Posterior vena cava (tissue), 2 donors: ENCODE measurements at places on chromosomes 16 and 17. TPM values are rescaled to one million over a fixed set of nuclear protein-coding genes. Genes with fewer than 3 reads are reported as not detected.
A peak's percentile ranks its signal among the peaks of the same experiment; 100 is the strongest.

KRT12 gene
- not detected for total RNA-seq

OR4D1 gene
- not detected for total RNA-seq

C1QTNF1 gene
- total RNA-seq: 261 TPM

PSMC5 gene
- 94.8 TPM for total RNA-seq

ZNF688 gene
- total RNA-seq: 8.8 TPM

VPS4A gene
- 24.1 TPM for total RNA-seq

TBC1D3H gene
- not detected for total RNA-seq

CTRB1 gene
- total RNA-seq: 4.0 TPM

ENPP7 gene
- not detected for total RNA-seq

FSCN2 gene
- 2.0 TPM for total RNA-seq

ARL17A gene
- 8.6 TPM for total RNA-seq

TP53TG3D gene
- total RNA-seq: not detected

GRCh38 chr16:54487933-54488332, 201.3 kb upstream of the IRX3 start:
- DNase-seq: no peak

GRCh38 chr17:58541249-58541648, 26.8 kb upstream of the MTMR4 start:
- no peak for DNase-seq

- DNase-seq: no peak
Observed at GRCh38 chr17:7396147-7396546, 1.8 kb upstream of the PLSCR3 start.

GRCh38 chr17:42273474-42274252, 2.5 kb downstream of the STAT5B start:
- DNase-seq: no peak

GRCh38 chr16:52912565-52913173, 140.0 kb downstream of the CHD9NB start:
- DNase-seq: no peak

DNA sequence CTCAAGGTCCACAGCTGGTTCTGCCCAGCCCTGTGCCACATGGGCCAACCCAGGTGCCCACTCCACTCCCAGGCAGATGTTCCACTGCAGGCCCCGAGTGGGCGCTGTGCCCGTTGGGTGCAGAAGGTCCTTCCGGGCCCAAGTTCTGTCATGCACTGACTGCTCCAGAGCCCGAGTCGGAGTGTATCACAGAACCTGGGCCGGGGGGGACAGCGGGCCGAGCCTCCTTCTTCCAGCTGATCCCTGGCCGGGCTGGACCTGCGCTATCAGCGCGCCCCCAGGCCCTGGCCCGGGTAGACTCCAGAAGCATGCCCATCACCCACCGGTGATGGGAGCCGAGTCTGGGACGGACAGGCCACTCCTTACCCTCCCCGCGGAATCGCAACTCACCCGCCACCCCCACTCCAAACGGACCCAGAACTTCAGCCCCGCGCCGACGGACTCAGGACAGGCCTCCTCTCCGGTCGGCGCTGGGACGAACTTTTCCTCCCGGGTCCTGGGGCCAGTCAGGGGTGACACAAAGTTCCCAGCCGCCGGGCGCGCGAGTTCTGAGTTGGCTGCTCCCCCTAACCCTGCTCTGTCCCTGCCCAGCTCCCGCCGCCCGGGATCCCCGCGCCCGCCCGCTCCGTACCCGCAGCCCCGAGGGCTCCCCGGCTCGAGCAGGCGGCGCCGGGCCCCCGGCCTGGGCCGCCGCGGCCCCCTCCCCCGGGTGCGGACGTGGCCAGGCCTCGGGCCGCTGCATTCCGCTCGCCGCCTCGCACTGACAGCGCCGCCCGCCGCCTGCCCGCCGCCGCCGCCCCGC, at the start of gene COPZ2:
COPZ2 (minus strand) TSS at position 762 of the 802 bp plus-strand sequence; CDS start at position 742, 20 bp downstream.
- peak; percentile 91 for DNase-seq

DNA sequence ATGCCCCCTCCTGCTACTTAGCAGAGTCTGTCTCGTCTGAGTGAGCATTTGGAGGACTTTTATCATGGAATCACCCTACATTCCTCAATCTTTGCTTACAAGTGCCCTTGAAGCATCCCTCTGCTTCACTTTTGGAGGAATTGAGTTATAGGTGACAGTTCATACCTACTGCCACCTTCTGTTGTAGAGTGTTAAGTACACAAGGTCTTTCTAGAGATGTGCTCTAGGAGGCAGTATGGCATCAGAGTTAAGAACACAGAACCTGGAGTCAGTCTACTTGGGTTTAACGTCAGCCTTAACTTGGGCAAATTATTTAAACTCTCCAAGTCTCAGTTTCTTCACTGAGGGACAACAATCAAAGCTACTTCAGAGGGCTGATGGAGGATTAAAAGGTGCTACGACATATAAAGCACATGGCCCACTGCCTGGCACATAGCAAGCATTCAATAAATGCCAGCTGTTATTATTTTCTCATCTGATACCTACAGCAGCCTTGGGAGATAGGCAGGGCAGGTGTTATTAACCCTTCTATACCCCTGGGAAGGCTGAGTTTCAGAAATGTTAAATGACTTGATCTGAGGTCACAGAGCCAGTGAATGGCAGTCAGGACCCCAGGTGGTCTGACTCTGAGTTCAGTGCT, 62.2 kb downstream of the UTP18 start:
- DNase-seq: no peak

DNA sequence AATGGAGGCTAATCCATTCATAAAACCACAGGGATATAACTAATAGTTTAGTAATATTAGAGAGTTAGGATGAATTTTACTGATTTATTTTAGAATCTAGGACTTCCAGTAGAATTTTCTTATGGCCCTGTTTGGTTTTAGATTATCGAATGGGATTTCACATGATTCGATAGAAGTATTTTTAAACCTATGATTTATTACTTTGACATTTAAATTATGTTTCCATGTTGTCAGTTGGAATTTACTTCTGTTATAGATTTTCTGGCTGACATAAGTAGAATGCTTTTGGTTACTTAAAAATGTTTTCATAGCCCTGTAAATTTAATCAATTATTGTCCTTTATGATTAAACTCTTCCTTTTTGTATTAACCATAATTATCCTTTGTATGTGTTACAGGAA, 158.8 kb downstream of the CHD9 start:
- DNase-seq: no peak

- no peak for DNase-seq
Observed at GRCh38 chr17:57408071-57408811, 151.9 kb downstream of the MSI2 start.

DNA sequence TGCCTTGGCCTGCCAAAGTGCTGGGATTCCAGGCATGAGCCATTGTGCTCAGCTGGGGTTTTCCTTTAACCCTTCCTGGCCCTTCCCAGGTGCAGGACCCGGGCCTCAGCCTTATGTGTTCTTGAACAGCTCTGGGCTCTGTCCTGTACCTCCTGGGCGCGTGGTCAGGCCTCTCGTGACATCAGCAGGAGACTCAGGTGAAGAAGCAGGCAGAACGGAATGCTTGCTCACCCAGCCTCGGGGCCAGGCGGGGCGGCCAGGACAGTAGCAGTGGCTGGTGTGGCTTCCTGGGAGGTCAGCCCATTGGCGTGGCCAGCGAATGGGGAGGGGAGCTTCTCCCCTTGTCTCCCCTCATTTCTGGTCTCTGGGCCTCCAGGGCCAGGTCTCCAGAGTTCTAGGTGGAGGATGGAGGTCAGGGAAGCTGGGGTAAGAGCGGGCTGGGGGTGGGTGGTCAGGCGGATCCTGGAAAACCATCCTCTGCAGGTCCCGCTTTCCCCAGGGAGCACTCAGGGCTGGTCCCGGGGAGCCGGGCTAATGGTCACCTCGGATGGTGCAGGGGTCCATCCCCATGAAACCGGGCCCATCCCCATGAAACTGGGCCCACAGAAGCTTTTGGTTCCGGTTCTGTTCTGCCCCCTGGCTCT, 281.5 kb downstream of the SEC14L1 start:
- DNase-seq: peak; percentile 76

DNA sequence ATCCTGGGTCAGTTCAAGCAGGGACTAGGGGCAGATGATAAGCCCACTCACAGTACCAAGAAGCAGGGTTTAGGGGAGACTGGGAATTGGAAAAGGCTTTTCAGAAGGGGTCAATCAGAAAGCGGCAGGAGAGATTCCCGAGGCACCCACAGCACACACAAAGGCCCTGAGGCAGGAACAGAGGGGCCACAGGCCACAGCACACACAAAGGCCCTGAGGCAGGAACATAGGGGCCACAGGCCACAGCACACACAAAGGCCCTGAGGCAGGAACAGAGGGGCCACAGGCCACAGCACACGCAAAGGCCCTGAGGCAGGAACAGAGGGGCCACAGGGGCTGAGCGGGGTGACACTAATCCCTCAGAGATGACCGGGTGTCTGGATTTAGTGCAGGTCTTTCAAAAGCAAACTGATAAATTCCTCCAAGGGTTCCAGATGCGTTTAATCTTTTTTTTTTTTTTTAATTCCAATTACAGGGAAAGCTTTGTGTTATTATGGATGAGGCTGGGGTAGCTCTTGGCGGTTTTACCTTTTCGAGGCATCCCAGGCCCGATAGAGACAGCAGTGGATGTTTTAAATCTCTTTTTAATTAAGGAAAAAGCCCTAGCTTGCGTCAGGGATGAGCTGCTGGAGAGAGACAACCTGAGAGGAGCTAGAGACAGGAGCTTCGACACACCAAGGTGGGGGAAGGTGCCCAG, 31.0 kb upstream of the GINS2 start:
- DNase-seq: no peak

- DNase-seq: no peak
Observed at GRCh38 chr16:81455006-81455405, 10.4 kb downstream of the CMIP start.

GRCh38 chr17:74392848-74393247, 25.5 kb downstream of the GPR142 start:
- no peak for DNase-seq

- DNase-seq: no peak
Observed at GRCh38 chr16:27410761-27411160, 8.8 kb downstream of the IL21R start.

DNA sequence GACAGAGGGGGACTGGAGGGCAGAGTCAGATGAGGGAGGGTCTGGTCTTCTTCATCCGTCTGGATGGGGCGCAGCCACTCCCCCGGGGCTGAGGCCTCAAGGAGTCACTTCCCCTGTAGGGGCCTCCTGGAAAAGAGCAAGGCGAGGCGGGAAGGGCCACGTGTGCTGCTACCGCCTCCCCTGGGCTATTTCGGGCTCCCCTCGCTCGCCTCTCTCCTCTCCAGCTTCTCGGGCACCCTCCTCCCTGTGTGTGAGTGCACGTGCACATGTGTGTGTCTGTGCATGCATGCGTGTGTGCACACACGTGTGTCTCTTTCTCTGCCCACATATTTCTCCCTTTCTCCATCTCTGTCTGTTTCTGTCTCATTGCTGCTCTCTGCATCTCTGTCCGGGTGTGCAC, 10.1 kb downstream of the GSG1L start:
- DNase-seq: no peak

DNA sequence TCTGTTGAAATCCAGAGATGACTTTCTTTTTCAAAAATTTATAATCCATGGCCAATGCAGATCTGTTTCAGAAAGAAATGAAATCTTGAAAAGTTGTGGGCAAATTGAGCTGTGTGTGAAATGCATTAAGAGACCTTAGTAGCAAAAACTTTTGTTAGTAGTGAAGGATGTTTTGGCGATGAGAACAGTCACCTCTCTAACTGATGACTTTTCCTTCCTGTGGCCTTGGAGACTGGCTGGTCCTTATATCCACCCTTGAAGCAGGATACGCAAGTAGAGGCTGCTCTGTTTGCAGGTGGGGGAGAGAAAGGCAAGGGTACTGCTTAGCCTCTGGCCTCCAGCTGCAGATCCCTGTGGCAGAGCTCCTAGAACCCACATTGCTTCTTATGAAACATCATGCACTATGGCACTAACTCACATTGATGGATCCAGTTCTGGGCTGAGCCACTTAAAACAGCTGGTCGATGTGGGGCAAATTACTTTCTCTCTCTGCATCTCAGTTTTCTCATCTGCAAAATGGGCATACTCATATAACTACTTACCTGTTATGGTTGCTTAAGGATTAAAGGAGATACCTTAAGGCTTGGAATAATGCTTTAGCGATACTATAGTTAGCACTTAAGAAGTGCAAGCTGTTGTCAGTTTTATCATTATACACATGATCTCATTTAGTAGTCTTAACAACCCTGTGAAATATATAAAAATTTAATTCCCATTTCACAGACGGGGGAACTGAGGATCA, 89.3 kb downstream of the SDR42E1 start:
- DNase-seq: no peak

GRCh38 chr17:44053125-44053872, 13.2 kb downstream of the LSM12 start:
- DNase-seq: peak; percentile 6

DNA sequence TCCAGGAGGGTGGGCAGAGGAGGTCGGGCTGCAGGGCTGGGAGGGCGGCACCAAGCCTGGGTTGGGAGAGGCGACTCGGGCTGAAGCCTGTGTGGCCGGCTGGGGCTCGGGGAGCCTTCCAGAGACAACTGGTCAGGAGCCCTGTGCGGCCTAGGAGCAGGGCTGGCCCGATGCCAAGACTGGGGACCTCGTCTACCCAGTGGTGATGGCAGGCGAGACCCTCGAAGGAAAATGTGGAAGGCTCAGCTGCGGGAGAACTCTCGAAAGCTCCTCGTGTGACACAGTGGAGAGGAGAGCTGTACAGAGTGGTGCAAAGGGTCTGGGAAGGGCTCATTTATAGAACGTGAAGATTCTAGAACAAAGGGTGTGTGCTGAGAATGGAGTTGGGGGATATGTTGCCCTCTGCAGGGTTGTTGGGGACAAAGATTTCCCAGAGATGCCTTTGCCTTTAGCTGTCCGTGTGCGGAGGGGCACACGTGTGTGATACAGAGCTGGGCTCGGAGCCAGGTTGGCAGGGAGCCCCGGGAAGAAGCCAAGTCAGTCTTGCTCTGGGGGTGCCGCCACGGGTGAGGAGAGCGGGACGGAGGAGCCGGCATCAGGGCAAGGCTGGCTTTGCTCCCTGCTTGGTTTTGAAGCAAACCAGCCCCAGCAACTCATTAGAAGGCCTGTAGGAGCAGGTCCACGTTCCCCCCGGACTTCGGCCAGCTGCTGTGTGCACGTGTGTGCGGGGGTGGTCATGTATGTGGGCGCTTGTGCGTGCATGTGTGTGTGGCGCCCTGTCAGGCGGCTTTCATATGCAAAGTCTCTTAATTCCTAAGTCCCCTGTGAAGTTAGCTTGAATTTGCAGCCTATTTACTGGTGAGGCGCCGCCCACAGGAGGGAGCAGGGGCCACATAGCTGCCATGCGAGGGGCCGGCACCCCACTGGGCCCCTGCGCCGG, 132.4 kb upstream of the CHMP6 start:
- peak; percentile 89 for DNase-seq
